ENCODE measurements at places on chromosomes 2 and 18.
A peak's percentile ranks its signal among the peaks of the same experiment; 100 is the strongest.

- no peak for DNase-seq
Measured at GRCh38 chr2:136361521-136361920, 243.6 kb upstream of the CXCR4 start.

DNA sequence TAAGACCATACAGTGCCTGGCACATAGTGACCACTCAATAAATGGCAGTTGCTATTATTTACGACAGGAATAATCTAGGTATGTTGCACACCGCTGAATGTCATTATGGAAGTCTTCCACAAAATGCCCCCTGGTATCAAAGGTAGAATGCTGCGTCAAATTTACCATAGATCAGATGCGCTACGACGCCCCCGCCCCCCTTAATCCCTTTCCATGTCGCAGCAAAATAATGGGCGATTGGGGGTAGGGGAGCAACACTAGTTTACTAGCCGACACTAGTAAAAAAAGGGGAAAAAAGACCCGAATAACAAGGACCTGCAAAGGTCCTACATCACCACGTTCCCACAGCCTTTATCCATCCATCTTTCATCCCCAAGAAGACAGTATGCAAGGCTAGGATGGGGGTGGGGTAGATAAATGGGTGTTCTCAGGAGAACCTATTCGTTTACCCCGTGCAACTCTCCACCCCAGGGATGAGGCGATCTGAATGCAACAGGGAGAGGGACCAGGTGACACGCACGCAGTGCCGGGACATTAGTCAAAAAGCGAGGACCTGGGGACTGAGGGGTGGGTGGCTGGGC is 455 bp downstream of the PREPL start:
- DNase-seq = peak; percentile 19

DNA sequence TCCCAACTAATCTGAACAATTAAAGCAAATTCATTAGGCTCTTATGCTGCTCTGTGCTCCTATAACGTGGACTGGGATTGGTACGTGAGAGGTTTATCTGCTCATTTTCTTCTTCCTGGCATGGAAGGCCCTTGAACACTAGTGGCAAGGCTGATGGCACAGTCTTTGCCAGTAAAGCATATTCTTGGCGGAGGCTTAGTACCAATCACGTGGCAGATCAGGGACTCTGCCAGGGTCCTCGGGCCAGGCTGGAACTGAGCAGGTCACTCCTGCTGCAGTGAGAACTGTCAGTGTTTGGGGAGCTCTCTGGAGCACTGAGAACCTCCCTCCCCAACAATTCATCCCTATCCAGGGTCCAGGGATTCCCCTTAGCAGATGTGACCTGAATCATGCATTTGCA is 3.7 kb upstream of the ALPK2 start:
- no peak for DNase-seq

DNA sequence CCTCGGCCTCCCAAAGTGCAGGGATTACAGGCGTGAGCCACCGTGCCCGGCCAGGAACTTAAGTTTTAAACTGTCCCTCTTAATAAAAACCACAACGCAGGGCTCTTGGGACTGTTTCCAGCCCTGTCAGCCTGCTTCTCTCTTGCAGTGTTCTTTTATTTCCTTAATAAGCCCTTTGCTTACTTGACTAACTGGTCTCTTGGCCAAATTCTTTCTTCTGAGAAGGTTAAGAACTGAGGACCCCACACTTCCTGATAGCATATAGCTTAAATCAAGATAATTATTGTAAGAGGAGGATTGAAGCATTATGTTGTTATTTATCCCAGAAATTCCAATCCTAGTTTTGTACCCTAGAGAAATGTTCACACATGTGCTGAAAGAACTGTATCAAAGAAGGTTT is 128.2 kb upstream of the UXS1 start:
- DNase-seq = no peak

DNA sequence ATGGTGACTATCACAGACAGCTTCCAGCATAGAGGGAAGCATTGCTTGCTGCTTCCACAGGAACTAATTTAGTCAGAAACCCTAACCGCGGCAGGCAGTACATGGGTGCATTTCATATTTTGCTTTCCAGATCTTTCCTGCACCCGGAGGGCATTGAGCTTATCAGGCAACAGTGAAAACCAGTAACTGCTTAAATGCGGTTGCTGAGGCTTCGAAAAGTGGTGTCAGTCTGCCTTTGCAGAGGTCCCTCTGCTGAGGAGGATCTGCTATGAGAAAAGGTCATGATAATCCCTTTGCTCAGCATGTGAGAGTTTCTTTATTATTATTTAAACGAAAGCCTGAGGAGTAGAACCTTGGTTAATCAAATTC is 44.6 kb upstream of the ROCK2 start:
- no peak for DNase-seq

DNA sequence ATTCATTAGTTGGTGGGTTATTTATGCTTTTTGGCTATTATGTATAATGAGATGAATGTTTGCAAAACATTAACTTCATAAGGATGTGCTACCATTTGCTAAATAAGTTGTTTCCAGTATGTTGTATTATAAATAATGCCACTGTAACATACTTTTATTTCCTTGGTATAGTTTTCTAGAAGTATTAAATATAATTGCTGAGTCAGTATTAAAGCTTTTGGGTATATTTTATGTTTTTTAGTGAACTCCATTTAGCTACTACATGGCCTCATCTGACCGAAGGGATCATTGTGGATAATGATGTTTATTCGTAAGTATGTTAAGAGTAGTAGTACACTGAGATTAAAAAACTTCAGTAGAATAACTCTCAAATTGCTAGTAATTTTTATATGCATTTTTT is 73.8 kb downstream of the RAB3GAP1 start:
- DNase-seq = no peak

- DNase-seq = no peak
Measured at GRCh38 chr2:21103274-21103891, 20.4 kb upstream of the TDRD15 start.

GRCh38 chr2:101736233-101736632 is 38.7 kb downstream of the MAP4K4 start:
- DNase-seq = no peak

DNA sequence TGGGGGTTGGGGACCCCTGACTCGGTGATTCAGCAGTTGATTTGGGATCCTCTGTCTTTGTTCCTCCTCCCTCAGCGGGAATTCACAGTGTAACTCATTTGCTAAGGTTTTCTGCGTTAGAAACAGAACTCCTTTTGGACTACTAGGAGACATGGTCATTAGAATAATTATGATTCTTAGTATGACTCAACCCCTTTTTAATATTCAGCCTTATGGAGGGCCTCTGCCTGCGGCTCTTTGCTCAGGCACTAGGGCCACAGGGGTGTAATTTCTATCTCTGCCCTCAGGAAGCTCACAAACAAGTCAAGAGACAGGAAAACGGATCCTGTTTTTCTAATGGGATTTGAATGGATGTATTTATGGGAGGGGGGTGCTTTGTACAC is 117.4 kb downstream of the SPTBN1 start:
- DNase-seq = no peak

- no peak for DNase-seq
Measured at GRCh38 chr2:8592736-8593135, 89.1 kb upstream of the ID2 start.

- DNase-seq = no peak
Measured at GRCh38 chr2:167771628-167772027, 475.8 kb downstream of the STK39 start.

GRCh38 chr18:50143886-50144285 is 51.1 kb downstream of the MYO5B start:
- no peak for DNase-seq

DNA sequence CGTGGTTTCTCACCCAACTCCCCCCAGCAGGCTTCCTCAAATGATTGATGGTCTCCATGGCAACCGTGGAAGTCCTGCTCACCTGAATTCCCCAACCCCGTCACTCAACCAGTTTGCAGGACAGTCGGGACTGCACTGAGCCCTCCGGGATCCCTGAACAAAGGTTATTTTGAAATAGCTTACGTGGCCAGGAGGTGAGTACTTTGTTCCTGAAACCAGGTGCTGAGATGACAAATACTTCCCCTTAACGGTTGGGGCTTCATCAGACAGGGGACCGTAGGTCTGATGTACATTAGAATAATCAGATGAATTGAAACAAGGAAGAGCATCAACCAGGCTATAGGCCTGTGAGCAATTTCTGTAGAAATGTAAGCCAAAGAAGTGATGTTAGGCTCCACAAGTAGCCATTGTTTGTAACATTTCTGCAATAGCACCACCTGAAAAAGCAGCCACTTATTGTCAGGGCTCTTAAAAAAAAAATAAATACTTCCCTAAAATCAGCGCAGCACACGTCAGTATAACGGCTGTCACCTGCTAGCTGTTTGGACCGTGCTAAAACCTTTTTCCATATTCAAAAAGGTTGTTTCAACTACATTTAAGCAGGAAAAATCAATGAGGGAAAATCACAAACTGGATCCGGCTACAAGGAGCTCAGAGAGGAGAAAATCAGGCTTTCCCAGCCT is 206.4 kb upstream of the ID2 start:
- DNase-seq = no peak

- no peak for DNase-seq
Measured at GRCh38 chr2:19881221-19881907, 20.4 kb downstream of the TTC32 start.

GRCh38 chr2:29005331-29005730 is 24.2 kb downstream of the TOGARAM2 start:
- no peak for DNase-seq

Data from stimulated activated CD4-positive, alpha-beta T cell treated with anti-CD3 and anti-CD28 coated beads, Interleukin-4, amount 100 ng/mL, for 4 hours (primary cell).